ENCODE measurements at places on chromosomes 2 and 18.

DNA sequence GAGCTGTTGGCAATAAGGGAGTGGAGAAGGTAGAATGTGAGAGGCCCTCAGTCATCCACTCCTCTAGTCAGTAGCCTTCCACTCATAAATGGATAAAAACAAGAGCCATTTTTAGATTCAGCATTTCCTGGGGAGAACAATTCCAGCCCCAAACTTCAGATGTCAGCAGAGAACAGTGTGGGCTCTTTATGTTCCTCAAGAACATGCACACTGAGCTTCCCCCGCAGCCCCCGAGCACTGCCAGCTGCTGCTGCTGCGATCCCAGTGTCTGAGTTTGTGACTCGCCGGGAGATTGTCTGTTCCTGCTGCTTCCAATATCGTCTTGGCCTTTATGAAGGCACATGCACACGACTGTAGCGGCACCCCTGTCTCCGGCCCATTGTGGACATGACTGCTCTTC, 143.7 kb upstream of the CTNNA2 start:
- no peak for DNase-seq

DNA sequence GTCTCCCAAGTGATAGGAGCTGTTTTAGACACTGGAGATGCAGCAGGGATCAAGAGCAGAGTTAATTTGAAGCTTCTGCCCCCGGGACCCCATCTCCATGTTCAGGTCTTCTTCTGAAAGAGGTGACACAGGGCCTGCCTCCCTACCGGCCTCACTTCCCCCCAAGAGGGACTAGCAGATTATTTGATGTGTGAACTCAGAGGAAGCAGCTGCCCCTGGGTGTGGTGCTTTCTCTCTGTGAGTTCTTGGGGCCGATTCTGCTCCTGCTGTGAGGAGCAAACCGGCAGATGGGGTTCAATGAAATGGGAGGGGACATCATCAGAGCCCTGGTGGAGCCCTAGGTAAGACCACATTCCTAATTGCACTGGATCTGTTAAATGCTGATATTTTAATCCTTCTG, 193.4 kb downstream of the FBXO15 start:
- no peak for DNase-seq

GRCh38 chr2:113930448-113930847, 40.6 kb downstream of the ACTR3 start:
- no peak for DNase-seq

GRCh38 chr2:2941205-2941604, 436.4 kb downstream of the EIPR1 start:
- DNase-seq: no peak

DNA sequence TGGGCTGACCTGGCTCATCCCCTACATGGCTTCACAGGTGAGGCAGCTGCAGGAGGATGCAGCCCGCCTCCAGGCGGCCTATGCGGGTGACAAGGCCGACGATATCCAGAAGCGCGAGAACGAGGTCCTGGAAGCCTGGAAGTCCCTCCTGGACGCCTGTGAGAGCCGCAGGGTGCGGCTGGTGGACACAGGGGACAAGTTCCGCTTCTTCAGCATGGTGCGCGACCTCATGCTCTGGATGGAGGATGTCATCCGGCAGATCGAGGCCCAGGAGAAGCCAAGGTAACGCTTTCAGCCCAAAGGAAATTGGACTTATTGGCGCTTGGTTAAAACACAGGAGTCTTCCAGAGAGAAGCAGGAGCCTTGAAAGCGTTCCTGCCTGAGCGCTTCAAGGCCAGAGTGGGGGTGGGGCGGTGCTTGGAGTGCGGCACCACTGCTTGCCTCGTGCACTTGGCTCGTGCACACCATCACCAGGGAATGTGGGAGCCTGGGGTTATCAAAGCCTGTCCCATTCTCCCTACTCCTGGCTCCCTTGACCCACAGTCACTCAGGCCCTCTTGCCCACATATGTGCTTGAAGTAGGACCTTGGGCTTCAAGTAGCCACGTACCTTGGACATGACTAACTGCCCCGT, 69.8 kb upstream of the EML6 start:
- no peak for DNase-seq

DNA sequence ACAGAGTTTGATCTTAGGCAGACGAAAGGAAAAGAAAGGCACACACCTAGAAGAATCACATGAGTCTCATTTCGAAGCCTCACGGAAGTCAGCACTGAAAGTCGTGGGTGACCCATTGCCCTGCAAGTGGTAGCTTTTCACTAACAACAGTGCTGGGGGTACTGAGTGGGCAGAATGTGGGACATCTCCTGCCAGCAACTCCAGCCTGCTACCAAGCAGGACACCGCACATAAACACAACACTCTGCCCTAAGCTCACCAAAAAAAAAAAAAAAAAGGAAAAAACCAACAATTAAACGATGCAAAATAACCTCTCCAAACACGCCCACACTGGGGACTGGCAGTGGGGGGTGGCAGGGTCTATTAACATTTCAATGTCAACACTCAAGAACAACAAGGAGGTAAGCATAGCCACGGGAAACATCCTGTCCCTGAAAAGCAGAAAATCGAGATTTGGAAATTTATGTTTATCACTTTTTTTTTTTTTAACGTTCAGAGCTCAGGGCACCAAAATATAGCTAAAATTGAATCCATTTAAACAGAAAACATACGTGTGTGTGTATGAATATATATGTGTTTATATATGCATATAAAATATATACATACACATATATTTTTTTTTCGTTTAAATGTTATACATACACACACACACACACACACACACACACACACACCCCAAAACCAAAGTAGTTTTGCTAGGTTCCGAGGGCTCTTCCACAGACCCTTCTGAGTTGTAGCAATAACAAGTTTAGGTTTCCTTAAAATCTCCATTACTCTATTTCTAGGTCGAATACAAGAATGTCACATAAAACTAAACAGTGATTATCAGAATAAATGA, 2.2 kb downstream of the INO80D start:
- no peak for DNase-seq

GRCh38 chr2:120236791-120237190, 13.6 kb upstream of the TMEM185B start:
- no peak for DNase-seq

GRCh38 chr18:45173327-45173726, 441.9 kb upstream of the SLC14A2 start:
- DNase-seq: no peak

DNA sequence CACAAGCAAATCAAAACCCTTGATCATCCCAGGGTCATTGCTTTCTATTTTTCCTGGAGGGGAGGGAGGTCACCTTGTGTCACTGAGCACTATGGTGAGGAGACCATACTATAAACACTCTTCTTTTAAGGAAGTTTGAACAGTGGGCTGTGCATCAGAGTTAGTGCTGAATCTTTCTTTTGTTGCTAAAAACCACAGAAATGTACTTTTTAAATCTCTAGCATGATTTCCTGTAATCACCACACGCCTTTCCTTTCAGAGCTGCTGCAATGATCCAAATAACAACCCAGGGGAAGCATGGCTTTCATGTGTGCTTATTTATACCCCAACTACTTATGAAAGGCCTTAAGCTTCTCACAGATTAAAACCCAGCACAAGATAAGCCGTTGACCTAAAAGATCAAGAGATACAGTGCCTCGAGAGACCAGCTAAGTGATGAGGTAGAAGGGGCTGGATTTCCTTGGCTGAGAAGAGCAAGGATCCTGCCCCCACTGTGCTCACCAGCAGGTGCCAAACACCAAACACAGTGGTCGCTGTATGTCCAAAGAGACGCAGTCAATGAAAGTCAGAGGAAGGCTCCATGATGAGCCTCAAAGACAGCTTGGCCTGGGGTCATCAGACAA, 34.7 kb downstream of the TRABD2A start:
- DNase-seq: peak; percentile 54

- DNase-seq: peak; percentile 81
Measured at GRCh38 chr2:173963323-173963816, 1.8 kb downstream of the SP3 start.

GRCh38 chr2:231015478-231015877, 19.6 kb downstream of the SPATA3 start:
- no peak for DNase-seq

DNA sequence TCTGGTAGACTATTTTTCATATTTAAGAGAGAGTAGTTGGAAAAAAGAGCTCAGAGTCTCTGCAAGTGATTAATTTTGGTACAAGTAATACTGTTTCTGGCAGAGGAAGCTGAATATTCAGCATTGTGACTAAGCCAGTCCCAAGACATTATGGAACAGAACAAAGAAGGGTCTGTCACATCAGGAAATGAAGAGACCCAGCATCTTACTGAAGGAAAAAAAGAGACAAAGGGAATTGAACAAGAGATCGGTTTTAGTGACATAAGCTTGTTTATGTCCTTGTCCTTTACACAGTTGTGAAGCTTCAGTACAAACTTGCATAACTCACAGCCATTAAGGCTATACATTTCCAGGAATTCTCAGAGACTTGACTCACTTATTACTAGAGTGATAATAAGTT, 568.5 kb upstream of the SLC8A1 start:
- DNase-seq: no peak

DNA sequence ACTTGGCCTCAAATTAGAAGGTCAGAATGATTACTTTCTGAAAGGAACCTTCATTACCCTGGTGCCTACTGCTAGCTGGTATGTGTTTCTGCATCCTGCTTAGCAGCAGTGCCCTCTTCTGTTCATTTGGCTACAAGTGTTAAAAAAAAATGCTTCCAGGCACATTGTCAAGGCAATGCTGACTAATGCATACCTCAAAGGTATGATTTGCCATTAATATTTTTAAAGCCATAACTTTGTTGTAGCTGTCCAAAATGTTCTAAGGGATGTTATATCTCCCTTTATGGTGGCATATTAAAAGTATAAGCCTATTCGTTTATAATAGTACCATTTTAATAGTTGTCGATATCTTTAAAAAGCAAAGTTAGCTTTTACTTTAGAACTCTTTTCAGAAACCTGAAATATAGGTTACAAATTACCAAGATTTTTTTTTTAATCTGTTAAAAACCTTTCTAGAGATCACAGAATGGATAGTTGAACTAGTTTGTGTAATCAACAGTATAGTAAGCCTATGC, 52.0 kb upstream of the FAM171B start:
- DNase-seq: peak; percentile 63

DNA sequence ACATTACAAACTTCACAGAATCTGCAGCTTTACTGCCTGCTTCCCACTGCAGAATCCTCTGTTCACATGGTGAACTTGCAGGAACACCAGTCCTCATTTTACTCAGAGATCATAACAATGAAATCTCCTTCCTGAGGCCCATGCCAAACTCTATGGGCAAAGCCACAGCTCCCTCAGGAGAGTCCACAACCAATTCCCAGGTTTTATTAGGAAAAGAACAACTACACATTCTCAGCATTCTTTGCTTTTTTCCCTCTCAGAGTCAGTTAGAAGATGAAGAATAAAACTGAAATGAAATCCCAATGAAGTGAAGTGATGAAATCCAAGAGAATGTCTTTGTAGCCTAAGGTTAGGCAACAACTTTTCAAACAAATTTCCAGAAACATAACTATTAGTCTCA, 233.7 kb downstream of the DSEL start:
- DNase-seq: no peak

DNA sequence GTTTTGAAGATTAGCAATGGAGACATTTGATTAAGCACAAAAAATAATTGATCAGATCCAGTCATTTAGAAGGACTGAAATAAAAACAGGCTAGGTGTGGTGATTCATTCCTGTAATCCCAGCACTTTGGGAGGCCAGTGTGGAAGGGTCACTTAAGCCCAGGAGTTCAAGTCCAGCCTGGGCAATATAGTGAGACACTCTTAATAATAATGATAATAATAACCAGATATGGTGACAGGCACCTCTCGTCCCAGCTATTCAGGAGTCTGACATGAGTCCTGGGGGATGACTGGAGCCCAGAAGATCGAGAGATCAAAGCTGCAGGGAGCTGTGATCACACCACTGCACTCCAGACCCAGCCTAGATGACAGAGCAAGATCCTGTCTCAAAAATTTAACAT, 3.5 kb upstream of the FN1 start:
- no peak for DNase-seq

DNA sequence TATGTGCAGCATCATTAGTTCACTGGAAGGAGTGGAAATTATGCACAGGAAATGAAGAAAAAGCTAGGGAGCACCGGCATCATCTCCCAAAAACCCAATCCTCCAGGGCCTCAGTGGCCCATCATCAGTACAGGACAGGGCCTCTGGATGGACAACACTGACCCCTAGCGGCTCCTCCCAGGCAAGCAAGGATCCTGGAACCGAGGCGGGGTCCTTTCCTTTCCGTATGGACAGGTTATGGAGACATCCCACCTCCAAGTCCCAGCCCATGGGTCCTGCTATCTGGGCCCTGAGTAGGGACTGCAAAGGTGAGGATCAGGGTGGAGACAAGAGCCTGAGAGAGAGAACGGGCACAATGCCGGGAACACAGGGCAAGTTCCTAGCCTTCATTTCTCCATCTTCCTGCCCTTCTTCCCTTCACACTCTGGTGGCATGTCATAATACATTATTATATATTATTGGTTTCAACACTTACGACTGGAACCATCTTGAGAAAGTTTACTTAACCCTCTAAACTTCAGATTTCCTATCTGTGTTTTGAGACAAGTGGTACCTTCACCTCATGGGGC, 68.2 kb downstream of the ZNF516 start:
- peak; percentile 29 for DNase-seq

- no peak for DNase-seq
Measured at GRCh38 chr2:121182520-121182919, 102.5 kb downstream of the TFCP2L1 start.

DNA sequence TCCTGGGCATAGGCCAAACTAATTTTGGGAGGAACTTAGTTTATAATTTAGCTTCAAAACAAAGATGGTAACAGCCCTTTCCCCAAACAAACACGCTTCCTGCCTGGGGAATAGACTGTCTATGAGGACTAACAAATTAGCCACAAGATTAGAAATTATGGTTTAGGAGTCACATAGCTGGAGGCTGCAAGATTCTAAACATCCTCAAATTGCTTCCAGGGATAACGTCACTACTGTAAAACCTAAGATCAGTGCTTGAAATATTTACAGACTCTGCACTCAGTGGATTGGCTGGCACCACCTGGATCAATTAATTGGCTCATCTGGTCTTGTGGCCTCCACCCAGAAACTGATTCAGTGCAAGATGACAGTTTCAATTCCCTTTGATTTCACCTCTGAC, 118.0 kb upstream of the TACR1 start:
- no peak for DNase-seq

DNA sequence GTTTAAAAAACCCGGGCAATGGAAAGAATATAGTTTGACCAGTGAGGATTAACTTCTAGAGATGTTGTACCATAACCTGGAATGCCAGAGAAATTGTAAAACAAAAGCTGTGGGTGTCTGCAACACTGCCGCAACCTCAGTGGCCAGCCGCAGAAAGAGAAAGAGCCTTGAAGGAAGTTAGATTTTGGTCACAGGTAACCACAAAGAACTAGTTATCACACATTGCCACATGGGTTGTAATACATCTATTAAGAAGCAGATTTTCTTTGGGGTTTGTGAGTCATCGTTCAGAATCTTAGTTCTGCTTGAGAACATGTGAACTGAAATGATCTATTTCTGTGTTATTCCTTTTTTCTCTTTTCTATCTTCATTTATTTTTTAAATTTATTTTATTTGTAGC, 222.9 kb upstream of the AGAP1 start:
- DNase-seq: no peak

GRCh38 chr2:229910832-229911412, 10.9 kb downstream of the TRIP12 start:
- peak; percentile 19 for DNase-seq

Measured in suppressor macrophage treated with lipopolysaccharide for 1 hour (primary cell).